Endothelial cell of umbilical vein (primary cell): ENCODE measurements at places on chromosomes 1 and 21.

DNA sequence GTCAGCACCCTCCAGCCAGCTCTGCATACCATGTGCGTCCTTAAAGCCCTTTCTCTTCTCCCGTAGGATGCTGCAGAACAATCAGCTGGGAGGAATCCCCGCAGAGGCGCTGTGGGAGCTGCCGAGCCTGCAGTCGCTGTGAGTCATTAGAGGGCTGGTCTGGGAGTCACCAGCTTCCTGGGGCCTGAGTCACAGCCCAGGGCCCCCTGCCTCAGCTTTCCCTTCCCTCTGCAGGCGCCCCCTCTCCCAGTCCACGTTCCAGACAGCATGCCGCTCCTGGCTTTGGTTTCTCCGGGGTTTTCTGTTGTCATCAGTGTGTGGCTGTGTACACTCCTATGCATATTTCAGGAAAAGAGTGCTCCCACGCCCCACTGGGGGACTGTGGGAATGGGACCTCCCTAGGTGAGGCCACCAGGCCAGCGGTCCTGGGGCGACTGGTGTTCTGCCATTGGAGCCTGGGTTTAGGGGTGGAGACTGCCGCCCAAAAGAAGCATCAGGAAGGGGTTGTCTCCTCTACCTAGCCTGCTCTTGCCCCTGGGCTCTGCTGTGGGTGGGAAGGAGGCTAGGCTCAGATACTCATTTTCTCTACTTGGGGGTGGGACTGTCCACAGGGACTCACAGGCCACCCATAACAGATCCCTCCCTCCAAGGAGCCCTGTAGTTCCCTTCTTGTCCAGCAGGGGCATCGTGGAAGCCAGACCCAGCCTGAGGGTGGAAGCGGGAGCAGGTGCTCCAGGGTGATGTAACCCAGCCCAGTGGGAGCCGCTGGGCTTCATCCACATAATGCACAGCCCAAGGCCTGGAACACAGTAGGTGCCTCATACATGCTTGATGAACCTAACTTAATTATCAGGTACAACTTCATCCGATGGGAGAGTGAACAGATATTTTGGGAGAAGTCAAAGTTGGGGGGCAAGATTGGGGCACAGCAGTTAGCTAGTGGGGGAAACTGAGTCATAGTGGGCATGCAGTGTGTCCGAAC, 42.5 kb downstream of the LGR6 start:
- peak; percentile 56 for DNase-seq

GRCh38 chr1:111191496-111191895, 8.9 kb downstream of the DENND2D start:
- no peak for DNase-seq

GRCh38 chr1:221069178-221069903, 190.1 kb downstream of the HLX start:
- DNase-seq, result no peak

DNA sequence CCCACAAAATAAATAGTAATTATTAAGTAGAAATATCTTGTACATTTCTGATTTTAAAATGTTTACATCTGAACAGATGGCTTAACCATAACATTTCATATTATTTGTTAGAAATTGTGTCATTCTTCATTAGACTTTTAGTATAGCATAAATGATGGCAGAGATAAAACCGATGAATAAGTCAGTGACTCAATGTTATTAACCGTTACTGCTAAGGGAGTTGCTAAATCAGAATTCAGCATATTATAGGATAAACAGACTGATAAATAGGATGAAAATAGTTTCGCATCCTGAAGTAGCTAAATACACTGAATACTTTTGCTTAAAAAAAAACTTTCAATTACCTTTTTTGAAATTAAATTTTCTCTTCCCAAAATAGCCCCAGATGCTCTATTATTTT, 610.6 kb upstream of the ZP4 start:
- no peak for DNase-seq

- no peak for DNase-seq
Measured at GRCh38 chr1:34270181-34270580, 93.5 kb downstream of the C1orf94 start.

DNA sequence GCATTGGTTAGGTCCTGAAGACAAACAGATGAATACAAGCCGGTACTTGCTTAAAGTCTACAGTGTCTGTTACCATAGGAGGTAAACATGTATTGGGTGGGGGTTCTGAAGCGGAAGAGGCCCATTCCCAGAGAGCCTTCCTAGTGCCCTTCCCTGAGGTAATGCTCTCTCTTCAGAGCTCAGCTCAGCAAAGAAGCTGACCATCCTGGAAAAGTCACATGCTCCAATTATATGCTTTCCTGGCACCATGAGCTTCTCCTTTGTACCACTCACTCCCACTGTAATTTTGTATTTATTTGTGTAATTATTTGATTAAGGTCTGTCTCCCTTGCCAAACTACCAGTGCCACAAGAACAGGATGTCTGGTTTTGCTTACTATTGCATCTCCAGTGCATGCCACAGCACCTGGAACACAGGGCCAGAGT, 42.0 kb downstream of the RAB3B start:
- DNase-seq, result no peak

DNA sequence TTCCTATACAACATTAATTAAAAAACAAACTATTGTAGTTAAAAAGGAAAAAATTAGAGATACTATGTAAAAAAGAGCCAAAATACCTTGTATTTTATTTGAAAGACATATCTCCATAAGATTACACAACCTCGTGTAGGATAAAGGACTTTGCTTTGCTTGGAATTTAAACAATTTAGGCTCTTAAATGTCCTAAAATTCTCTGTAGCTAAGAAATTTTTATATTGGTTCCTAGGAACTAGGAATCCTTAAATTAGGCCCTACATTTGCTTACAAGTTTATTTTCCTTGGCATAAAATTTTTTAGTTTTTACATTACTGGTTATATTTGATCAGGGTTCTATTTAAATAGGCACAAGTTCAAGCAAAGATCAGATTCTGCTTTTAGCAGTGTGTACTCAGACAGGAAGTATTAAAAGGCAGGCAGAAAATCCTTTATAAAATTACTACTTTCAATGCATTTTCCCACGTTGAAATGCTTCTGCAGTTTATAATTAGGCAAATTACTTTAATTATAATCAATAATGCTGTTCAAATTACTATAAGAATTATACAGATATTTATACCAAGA, 3.4 kb upstream of the ANGPTL3 start:
- DNase-seq, result no peak

- DNase-seq, result no peak
Measured at GRCh38 chr1:228372183-228373003, 34.2 kb downstream of the TRIM11 start.

DNA sequence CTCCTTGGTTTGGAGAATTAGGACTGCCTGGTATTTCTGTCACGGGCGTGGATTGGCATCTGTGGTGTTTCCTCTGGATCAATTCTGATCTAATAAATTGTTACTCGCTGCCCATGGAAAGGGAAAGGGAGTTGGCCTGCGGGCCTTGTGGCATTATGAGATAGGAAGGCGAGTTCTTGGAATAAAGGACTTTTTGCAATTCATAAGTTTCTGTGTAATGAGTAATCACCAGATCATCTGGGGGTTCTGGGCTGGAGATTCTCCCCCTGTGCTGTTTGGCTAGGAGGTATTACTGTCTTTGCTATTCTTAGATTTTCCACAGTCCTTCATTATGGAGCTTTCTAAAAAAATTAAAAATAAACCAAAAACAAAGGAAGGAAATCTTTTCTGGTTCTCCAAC, 315.9 kb downstream of the CAMTA1 start:
- no peak for DNase-seq

DNA sequence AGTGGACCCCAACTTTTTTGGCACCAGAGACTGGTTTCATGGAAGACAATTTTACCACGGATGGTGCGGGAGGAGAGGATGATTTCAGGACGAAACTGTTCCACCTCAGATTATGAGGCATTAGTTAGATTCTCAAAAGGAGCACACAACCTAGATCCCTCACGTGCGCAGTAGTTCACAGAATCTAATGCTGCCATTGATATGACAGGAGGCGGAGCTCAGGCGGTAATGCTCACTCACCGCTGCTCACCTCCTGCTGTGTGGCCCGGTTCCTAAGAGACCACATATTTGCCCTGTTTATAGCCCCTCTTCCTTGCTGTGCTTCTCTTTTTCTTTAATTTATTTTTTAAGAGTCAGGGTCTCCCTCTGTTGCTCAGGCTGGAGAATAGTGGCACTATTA, 4.6 kb downstream of the NTRK1 start:
- DNase-seq, result no peak

- no peak for DNase-seq
Measured at GRCh38 chr1:10917513-10918454, 94.7 kb upstream of the TARDBP start.

DNA sequence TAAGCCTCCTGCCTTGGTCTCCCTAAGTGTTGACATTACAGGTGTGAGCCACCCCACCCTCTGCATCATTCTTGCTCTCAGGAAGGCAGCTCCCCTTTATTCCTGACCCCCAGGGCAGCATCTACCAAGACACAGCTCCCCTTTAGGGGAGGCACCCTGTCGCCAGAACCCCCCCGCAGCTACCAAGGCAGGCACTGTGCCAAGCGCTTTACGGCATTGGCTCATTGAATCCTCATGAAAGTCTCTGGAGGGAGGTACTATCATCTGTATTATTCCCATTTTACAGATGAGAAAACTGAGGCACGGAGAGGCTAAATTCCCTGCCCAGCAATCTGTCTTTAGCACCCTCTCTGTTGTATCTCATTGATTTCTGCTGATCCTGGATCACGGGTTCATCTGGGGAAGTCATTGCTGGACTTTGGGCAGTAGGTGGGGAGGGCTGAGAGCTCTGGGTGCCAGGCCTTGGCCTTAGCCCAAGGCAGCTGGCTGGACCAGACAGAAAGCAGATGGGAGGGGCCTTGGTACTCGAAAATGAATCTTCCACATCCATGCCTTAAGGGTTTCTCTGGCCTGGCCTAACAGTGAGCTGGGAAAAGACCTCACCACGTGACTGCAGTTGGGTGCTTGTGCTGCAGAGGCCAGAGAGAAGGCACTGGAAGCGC, 5.9 kb downstream of the PLOD1 start:
- DNase-seq, result no peak

GRCh38 chr1:211538287-211538686, 40.7 kb downstream of the SLC30A1 start:
- DNase-seq, result no peak

- peak; percentile 58 for DNase-seq
Measured at GRCh38 chr21:41777951-41778815, 11.3 kb upstream of the RIPK4 start.

DNA sequence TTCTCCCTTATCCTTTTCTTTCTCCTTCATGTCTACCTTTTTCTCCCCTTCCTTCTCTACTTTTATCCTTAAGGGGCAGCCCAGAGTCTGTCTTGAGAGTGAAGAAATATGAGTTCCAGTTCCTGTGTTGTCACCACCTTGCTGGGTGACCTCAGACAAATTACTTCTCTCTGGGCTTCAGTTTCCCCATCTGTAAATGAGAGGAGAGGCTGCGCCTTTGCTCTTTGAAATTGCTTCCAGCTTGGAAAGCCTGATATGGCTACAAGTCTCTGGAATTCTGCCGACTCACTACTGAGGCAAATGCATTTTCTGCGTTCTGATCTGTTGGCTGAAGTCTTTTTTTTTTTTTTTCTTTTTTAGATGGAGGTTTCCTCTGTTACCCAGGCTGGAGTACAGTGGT, 119.2 kb downstream of the SYF2 start:
- DNase-seq, result no peak
